HCEC 1CT (cell line): ENCODE measurements at places on chromosomes 1 and 21.

GRCh38 chr1:170562646-170563338 is 30.8 kb downstream of the GORAB start:
- peak; percentile 85 for DNase-seq

GRCh38 chr1:232046451-232047306 is 420.1 kb downstream of the DISC1 start:
- DNase-seq, result no peak

DNA sequence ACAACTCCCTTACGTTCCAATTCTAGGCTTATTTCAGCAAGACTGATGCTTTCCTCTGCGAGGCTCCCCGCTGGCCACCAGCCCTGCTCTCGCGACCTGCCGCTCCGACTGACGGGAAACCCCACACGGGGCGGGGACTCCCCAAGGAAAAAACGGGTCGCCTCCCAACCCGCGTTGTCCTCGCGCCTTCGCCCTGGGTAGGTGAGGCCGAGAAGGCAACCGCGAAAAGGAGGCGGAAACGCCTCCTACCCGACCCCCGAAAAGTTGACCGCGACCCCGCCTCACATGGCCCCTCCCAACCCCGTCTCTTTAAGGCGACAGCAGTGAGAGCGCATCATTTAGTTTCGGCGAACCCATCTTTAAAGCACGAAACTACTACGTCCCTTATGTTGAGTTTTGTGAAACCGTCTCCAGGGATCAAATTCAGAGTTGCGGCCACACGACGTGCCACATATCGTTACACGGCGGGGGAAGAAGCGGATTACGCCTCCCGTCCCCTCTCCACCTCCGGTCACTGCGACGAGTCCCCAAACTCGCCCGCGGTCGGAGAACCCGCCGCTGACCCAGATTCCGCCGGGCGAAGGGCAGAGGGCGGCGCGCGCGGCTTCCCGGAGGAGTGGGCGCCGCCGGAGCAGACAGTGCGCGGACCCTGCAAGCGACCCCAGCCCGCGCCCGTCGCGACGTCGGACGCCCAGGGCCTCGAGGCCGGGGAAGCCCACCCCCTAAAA is 1.2 kb downstream of the ANP32E start:
- peak; percentile 70 for DNase-seq

GRCh38 chr1:201026836-201027235 is 3.3 kb upstream of the KIF21B start:
- no peak for DNase-seq

DNA sequence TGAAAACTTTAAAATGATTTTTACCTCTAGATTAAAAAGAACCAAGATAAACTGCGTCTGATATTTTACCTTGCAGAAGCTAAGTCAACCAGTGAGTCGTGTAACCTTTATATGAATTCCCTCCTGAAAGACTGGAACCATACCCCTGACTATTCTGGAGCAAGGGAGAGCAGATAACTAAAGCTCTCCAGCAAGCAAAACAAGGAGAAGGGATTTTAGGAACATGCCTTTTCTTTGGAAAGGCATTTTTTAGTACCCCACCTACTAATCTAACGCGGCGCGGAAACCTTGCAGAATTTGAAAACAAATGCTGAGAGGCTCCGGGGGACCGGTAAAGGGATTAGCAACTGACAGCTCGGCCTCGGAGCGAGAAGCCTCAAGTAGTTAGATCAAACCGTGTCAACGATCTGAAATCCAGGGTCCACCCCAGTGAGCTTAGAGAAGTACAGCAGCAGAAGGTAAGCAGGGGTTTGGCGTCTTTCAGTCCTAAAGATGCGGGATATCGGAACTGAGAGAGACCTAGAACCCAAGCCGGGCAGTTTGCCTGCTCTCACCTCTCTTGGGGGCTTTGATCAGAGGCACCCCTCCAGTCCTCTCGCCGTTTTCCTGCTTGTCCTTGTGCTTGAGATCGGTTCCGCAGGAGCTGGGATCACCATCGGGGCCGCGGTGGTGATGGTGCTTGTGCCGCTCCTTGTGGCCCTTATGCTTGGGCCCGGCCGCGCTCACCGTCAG is 954 bp downstream of the RSBN1 start:
- DNase-seq, result peak; percentile 18

DNA sequence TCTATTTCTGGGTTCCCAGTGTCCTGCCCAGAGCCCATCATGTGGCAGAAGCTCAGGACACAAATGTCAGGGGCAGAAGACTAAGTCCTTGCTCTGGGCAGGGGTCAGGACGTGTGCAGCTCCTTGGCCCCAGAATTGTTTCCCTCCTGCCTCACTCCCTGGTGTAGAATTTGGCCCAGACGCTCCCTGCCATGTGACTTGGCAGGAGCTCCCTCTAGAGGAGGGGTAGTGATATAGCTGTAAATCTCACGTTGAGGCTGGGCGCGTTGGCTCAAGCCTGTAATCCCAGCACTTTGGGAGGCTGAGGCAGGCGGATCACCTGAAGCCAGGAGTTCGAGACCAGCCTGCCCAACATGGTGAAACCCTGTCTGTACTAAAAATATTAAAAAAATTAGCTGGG is 91.2 kb downstream of the UBIAD1 start:
- no peak for DNase-seq

GRCh38 chr1:160432371-160432786 is 32.0 kb downstream of the VANGL2 start:
- DNase-seq, result no peak

DNA sequence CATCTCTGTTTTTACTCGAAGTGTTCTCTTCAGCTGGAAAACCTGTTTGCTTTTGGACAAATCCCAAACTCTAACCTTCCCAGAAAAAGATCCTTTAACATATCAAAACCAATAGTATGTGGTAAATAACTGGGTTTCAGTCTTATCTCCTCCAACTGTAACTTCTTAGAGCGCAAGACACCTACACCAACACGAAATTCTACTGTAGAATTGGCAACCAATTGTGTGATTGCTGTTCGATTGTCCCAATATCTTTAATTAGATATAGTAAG is 5.8 kb upstream of the MPZL1 start:
- DNase-seq, result no peak

DNA sequence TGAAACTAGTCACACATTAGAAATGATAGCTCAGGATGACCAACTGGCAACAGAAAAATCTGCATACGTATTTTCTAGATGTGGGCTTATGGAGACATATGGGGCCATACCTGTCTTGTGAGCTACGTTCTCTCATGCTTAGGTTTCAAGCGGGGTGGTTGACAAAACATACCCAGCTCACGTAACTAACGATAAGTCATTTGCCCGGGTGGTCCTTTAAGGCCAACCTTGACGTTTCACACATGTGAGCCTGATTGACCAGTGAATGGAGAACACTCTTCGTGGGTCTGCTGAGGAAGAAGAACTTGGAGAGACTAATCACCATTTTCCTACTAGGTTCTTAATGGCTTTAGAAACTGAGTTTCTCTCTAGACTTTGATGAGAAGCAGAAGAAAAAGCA is 13.5 kb upstream of the RCSD1 start:
- no peak for DNase-seq

DNA sequence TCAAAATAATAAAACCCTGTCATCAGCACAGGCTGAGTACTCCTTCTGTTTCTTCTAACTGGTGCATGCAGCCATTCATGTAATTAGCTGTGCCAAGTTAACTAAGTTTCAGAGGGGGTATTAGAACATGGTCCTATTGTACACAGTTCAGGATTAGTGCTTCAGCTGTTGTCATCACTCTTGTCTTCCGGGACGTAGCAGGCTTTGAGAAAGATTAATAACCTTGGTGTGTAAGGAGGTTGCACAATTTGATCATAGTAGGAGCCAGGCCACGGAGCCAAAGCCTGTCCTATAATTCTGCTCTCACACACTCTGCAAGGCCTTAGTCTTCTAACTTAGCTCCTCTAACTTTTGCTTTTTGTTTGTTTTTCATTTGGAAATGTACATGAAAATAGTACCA is 44.7 kb downstream of the PTGFRN start:
- DNase-seq, result no peak

DNA sequence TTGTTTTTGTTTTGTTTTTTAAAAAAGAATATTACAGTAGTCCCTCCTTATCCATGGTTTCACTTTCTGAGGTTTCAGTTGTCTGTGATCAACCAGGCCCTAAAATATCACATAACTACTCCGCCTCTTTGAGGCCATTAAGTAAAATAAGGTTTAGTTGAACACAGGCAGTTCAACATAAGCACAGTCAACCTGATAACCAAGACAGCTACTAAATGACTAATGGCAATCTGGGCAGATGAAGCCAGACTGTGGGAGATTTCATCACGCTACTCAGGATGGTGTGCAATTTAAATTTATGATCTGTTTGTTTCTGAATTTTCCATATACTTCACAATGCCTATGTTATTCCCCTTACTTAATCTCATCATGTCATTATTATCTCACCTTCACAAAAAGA is 30.1 kb downstream of the LDLRAD1 start:
- DNase-seq, result no peak
